ENCODE measurements at places on chromosomes 12 and 14.

- DNase-seq = no peak
Observed at GRCh38 chr12:28771968-28772367, 377.1 kb upstream of the FAR2 start.

GRCh38 chr12:2627835-2628191, 167.0 kb upstream of the FKBP4 start:
- no peak for DNase-seq

DNA sequence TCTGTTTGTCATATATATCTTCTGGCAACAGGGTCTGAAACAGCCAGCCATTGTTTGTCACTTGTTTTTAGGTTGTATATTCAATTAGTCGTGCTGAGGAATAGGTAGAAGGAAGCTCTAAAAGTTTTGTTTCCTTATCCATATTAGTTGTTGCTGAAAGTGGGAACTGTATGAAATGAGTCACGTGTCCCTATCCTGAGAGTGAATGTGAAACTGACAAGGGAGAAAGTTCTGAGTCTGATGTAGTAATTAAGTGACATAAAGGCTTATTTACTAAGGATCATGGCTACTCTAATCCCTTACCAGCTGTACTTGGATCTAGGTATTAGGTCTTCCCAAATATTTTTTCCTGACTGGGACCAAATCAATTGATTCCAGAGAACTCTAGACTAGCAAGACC, 16.4 kb downstream of the FAM234B start:
- no peak for DNase-seq

DNA sequence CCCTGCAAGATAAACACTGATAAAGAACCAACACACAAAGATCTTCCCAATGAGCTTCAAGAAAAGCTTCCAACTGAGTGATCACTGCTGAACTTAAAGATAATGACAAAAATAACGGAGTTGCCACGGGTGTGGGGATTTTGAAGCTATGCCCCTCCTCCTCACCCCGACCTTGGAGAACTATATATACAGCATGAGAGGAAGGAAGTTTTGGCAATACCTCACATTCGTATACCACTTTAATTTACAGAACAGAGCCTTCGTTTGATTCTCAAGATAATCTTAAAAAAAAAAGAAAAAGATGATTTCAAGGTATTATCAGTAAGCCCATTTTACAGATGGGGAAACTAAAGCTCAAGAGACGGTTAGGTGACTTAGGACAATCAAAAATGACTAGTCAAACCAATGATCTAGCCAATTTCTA, 715 bp downstream of the NEK9 start:
- DNase-seq = no peak

Data from GOT3 (cell line).